Fibroblast of skin of left quadriceps (primary cell): ENCODE measurements at places on chromosomes 11 and 22.

GRCh38 chr11:117094776-117095175, 3.5 kb downstream of the SIK3 start:
- DNase-seq, result no peak

DNA sequence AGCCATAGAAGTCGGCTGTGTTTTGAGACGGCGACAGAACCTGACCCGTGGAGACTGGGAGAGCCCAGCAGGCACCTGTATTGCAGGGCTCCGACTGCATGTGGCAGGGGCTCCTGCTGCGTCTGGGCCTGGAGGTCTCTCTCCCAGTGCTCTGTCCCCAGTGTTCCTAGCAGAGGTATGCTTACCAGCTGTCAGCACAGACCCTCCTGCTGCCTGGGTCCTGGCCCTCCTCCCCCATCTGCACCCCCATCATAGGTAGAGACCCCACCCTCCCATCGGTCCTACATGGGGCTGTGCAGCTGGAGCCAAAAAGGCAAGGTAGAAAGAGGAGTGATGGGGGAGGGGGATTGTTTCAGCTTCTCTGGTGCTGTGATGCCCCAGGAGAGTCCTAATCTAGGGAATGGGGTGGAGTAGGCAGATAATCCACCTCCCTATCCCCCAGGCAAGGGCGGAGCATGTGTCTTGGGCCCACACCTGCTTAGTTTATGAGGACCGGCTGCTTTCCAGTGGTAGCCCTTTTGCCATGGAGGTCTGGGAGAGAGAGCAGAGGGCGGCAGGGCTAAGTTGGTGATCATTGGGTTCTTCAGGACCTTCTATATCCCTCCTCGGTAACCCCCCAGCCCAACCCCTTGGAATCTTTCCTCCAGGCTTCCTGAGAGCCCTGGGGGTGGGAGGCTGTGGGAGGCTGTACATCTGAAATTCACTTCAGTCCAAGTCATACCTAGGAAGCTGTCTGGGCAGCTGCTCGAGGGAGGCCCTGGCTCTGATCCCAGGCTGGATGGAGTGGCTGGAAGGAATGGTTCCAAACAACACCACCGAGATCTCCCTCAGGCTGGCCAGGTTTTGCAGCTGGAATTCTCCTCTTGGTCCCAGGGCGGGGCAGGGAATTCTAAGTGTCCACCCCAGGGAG, 5.3 kb downstream of the SLC7A4 start:
- no peak for DNase-seq

DNA sequence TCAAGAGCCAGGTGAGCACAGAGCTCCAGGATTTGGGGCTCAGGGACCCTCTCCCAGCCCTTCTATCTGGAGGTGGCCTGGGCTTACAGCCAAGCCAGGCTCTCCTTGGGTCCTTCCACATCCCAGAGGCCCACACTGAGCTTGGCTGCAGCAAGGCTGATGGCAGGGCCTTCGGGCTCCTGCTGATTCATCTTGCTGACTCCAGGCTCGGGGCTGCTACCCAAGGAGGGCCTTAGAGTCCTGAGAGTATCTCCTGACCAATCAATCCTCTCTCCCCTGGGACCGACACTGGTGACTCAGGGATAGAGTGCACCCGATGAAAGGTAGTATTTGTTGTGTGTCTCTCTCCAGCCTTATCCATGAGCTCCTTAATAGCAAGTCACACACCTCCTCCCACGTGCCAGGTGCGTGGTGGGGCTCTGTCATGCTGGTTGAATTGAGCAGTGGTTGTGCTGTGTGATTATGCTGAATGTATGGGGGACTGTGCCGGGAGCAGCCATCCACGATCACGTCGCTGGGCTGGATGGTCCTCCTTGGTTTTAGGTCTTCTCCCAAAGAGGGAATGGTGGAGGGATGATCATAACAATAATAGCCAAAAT, 62.3 kb downstream of the GRIK4 start:
- no peak for DNase-seq

DNA sequence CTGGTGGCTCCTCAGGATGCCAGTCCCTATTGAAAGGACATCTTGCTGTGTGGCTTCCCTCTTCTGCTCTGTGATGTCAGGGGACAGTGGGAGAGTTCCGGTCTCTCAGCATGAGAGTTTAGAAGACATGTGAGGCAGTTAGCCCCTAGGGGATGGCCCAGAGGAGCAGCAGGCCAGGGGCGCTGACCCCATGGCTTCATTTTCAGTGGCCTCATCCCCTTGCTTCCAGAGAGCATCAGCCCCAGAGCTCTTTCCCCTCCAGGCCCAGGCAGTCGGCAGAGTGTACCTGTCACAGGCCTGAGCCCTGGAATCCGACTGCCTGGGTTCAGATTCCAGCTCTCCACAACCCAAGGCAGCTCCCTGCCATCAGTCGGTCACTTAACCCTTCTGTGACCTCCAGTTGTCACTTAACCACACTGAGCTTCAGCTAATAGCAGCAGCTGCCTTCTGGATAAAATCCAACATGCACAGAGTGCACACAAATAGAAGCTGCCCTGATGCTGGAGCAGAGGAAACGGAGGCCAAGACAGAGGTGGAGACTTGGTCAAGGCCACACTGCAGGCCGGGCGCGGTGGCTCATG, 14.1 kb upstream of the LRRC10B start:
- no peak for DNase-seq

DNA sequence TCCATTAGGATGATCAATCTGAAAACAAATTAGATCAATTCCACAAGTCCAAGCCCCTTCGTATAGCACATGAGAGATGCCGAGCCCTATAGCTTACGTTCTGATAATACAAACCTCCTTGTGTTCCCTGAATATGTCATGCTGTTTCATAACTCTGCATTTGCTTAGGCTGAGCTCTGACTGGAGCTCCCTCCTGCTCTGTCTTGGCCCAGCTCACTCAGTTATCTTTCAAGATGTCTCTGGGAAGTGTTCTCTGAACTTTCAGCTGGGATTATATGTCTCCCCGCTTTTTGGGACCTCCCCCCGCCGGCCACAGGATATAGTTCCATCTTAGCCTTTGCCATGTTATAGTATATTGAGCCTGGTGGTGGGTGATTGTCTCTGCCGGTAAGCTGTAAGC, 44.0 kb downstream of the FDX1 start:
- DNase-seq, result no peak

GRCh38 chr22:42615092-42615859, 593 bp upstream of the POLDIP3 start:
- DNase-seq, result peak; percentile 99

- no peak for DNase-seq
Measured at GRCh38 chr11:69655479-69656428, 14.8 kb downstream of the CCND1 start.

DNA sequence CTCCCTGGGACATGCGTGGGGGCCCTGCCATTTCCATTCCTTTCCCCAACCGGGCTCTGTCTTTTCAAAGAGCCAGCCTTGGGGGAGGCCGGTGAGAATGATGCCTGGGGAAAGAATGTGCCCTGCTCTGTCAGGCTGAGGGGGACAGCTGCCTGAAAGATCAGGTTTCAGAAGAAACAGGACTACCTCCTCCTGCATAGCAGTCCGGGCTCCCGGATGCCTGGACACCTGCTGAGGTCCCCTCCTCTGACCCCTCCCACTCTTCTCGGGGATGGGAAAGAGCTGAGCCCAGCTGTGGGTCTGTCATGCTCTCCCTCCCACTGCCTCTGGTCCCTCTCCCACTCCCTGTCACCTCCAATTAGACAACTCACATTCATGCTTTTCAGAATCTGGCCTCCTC, 41.8 kb upstream of the CDON start:
- no peak for DNase-seq

DNA sequence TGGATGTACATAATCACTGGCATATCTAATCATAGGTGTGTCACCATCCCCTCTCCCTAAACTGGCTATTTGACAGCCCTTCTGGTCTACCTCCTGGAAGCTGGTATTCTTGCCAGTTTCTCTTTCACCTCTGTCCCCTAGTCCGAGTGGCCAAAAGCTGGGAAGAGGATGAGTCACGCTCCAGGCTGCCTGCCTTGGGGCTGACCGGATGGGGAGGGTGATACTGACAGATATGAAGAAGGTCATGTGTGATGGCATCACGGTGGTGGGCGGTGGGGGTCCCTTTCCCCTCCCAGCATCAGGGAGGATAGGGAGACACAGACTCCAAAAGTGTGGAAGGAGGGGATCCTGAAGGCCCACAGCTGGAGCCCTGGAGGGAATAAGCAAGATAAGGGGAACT, 4.8 kb downstream of the OAF start:
- no peak for DNase-seq

GRCh38 chr22:26830837-26831236, 173.4 kb downstream of the MIAT start:
- no peak for DNase-seq

GRCh38 chr11:119615003-119615881, 113.8 kb downstream of the NECTIN1 start:
- peak; percentile 20 for DNase-seq

DNA sequence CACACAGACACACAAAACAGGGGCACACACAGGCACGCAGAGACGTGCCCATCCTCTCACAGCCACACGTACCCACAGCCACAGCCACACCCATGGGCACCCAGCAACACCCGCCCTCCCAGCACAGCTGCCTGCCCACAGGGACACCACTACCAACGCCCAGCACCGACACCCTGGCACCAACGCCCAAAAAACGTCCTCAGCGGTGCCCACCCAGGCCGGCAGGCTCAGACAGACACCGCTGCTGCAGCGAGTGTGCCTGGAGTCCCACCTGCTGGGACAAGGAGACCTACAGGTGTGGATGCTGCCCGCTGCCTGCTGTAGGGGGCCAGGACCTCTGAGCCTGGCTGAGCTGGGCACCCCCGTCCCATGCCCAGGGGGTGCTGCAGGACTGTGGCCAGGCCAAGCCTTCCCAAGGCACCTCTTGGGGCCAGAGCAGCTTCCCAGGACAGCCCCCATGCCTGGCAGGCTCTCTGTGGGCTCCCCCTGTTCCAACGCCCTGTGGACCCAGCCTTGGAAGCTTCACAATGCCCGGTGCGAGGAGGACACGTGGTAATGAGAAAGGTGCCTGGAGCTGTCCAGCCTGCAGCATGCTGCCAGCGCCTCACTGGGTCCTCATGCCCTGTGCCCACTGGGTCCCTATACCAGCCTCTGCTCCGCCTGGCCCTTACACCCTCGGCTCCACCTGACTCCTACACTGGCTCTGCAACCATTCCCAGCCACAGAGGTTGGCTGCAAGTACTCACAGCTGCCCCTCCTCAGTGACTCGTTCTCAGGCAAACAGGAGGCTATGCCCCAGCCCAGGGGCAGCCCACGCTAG, 45.8 kb upstream of the TH start:
- DNase-seq, result no peak

DNA sequence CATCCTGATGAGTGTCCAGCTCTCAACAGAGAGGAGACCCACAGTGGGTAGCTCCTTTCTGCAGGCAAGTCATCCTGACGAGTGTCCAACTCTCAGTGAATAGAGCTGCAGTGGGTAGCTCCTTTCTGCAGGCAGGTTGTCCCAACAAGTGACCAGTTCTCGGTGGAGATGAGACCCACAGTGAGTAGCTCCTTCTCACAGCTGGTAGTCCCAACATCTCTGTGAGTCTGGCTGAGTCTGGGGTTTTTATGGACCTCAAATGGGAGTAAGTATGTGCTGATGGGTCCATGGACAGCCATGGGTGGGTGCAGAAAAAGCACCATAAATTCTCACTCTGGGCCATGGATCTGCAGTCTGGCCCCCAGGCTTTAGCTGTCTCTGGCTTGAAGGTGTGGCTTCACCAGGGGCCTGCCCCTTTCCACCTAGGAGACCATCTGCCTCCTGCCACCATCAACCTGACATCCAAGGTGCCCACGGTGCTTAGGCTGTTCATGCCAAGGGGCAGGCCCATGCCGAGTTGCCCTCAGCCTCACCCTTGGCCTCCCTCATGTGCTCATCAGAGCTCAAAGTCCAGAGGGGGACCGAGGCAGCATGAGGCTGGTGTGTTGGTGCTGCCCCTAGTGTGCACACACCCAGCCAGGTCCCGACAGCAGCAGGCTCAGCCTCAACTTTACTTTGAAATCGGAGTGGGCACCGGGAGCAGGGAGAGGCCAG, 15.3 kb downstream of the NPAT start:
- DNase-seq, result no peak

DNA sequence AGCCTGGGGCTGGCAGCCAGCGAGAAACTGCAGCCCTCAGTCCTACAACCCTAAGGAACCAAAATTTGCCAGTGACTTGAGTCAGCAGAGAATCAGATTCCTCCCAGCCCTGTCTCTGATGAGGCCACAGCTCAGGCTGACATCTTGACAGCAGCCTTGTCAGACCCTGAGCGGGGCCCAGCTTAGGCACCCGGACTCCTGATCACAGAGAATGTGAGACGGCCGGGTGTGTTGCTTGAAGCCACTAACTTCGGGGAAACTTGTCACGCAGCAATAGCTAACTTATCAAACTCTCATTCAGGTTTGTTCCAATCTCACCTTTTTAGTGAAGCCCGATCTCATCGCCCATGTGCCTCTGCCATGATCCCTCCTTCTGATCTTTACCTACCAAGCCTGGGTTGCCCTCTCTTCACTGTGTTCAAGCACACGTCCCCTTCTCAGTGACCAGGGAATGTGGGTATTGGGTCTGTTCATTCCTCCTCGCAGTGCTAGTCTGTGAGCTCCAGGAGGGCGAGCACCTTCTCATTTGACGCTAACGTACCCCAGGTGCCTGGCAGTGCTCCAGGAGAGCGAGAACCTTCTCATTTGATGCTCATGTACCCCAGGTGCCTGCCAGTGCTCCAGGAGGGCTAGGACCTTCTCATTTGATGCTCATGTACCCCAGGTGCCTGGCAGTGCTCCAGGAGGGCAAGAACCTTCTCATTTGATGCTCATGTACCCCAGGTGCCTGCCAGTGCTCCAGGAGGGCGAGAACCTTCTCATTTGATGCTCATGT, 280.7 kb downstream of the BRD1 start:
- no peak for DNase-seq

DNA sequence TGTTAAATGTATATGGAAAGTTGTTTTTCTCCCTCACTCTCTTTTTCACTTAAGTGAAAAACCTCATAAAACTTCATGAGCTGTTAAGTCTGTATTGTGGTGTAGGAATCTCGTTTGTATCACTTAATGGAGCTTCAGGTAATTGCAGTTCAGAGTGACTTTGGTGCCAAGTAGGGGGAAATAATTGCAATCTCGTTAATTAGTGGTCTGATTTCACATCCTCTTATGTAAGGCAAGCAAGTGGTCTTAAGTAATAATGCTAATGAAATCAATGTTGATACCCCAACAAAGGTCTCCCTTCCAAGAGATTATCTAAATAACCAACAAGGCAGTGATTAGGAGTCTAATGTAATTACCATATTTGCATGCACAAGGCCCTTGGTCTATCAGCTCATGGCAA, 174.2 kb upstream of the SORL1-AS1 start:
- no peak for DNase-seq

DNA sequence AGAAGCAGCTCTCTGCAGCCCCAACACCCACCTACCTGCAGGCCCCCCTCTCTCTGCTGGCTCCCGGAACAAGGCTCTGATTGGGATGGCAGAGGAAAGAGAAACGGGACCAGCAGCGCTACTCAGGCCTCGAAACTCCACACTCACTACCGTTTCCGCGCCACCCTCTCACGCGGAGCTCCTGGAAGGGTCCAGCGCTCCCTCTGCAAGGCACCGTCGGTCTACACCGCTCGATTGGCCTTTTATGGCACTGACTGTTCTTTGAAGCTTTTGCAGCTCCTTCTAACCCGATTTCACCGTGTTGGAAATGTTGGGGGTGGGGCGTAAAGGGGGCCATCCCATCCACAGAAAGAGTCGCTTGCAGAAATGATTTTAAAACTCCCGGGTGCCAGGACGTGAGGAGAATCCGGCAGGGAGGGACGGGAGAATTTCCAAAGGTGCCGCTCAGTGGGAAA, 323 bp upstream of the PANX1 start:
- no peak for DNase-seq

- no peak for DNase-seq
Measured at GRCh38 chr22:45575607-45576272, 73.1 kb downstream of the FBLN1 start.
